ENCODE measurements at places on chromosomes 7 and 10. TPM values are rescaled to one million over a fixed set of nuclear protein-coding genes. Genes with fewer than 3 reads are reported as not detected.

Gene SCIN
- polyA plus RNA-seq, result 4.1 TPM

Gene GPC2
- polyA plus RNA-seq, result 7.8 TPM

Gene HOXA1
- polyA plus RNA-seq, result 2.3 TPM

Gene SPDYE16
- polyA plus RNA-seq, result 4.9 TPM

Gene FRAT1
- 3.1 TPM for polyA plus RNA-seq

All from left lung (tissue), 14 donors.